AG09309 (cell line): ENCODE measurements at places on chromosomes 4 and X.

GRCh38 chr4:159429693-159430035 is 326.8 kb downstream of the RAPGEF2 start:
- no peak for DNase-seq

DNA sequence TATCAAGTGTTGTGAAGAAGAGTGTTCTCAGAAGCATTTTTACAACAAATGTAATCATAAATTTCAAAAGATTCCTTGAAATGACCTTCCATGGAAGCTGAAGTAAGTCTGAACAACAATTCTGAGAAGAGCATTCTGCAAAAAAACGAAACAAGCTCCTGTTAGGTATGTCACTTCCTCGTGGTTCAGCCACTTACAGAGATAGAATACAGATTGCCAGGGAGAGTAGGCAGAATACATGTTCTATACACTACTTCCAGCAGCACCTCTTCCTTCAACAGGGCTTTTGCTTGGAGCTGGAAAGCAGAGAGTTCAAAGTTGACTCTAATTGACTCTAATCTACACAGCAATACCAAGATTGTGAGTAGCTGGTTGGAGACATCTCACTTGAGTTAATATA is 274.5 kb downstream of the ADGRA3 start:
- no peak for DNase-seq

DNA sequence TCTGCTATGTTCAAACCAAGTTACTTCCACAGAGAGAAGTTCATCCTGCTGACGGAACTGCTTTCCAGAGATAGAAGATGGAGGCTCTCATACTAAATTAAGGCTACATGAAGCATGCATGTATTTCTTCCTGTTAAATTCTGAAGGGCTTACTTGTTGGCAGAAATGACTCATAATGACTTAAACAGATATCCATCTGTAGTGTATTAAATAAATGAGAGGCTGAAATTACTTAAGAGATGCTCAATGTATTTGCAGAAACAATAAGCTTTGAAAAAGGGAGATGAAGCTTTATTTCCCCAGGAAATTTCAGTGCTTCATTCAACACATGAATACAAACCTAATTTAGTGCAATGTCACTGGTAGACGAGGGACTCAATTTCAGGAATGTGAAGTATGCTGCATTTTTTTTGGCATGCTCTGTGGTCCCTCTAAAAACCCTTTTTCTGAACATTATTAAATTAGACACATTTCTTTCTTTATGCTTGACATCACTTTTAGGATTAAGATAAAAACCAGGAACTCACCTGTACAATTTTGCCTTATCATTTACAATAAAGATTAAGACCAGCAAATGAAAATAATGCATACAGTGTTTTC is 759.1 kb upstream of the POU3F4 start:
- no peak for DNase-seq

GRCh38 chrX:66005830-66006449 is 33.9 kb downstream of the VSIG4 start:
- no peak for DNase-seq

GRCh38 chr4:53602390-53602789 is 11.1 kb upstream of the LNX1 start:
- no peak for DNase-seq

- no peak for DNase-seq
Measured at GRCh38 chr4:121739575-121739974, 25.4 kb downstream of the SMIM43 start.

- no peak for DNase-seq
Measured at GRCh38 chrX:154519389-154519788, 3.4 kb upstream of the FAM3A start.

DNA sequence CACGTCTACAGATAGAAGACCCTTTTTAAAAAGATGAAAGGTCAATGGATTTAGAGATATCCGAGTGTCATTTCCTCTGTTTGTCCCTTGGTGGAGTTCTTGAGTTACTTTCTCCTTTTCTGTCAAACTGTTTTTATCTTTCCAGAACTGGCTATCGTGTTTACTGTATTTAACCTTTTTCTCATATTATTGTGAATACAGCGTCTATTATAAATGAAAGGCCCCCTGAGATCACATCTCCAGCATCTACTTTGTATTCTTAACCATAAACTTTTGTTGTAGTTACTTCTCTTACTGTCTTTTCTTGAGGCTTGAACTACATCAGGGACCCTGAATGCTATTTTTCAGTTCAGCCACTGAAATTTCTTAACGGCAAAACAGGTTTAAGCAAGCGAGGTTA is 4.0 kb upstream of the PCDH7 start:
- DNase-seq = no peak

GRCh38 chr4:159210975-159211374 is 108.1 kb downstream of the RAPGEF2 start:
- DNase-seq = no peak

- no peak for DNase-seq
Measured at GRCh38 chrX:66004928-66005829, 34.7 kb downstream of the VSIG4 start.

DNA sequence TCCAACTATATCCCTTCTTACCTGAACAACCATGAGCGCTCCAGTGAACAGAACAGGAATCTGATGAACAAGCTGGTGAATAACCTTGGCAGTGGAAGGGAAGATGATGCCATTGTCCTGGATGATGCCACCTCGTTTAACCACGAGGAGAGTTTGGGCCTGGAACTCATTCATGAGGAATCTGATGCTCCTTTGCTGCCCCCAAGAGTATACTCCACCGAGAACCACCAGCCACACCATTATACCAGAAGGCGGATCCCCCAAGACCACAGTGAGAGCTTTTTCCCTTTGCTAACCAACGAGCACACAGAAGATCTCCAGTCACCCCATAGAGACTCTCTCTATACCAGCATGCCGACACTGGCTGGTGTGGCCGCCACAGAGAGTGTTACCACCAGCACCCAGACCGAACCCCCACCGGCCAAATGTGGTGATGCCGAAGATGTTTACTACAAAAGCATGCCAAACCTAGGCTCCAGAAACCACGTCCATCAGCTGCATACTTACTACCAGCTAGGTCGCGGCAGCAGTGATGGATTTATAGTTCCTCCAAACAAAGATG is 870.2 kb downstream of the ADGRL3 start:
- DNase-seq = no peak

DNA sequence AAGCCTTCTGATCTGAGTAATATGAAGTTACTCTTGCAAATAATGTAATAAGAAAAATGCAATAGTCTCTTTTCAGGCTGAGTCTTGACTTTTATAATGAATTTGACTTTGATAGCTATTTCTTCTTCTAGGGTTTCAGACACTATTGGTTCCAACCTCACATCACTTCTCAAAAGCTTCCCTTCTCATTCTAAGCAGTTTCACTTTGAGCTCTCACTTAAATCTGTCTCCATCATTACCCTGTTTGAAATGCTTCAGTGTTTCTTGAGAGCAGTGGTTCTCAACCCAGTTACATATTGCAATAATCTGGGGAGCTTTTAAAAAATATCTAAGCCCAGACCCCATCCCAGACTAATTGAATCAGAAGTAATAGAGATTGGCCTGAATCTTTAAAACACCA is 40.5 kb upstream of the BMP2K start:
- DNase-seq = no peak

GRCh38 chrX:72100824-72101351 is 30.8 kb downstream of the RTL5 start:
- no peak for DNase-seq

DNA sequence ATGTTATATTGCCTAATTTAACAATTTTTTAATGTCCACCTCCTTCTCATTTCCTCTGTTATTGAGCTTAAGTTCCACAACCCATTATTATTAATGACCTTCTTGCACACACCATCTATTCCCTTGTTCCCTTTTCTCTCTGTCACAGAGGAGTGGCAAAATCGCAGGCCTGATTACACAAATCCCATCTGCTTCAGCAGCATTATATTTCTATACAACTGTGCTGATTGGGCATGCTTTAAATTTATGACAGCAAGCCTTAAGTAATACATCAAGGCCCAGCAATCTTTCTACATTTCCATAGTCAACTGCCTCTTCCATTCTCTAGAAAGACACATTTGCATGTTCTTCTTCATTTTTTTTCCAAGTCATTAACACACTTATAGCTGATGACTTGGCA is 423.8 kb downstream of the PRDM5 start:
- no peak for DNase-seq

DNA sequence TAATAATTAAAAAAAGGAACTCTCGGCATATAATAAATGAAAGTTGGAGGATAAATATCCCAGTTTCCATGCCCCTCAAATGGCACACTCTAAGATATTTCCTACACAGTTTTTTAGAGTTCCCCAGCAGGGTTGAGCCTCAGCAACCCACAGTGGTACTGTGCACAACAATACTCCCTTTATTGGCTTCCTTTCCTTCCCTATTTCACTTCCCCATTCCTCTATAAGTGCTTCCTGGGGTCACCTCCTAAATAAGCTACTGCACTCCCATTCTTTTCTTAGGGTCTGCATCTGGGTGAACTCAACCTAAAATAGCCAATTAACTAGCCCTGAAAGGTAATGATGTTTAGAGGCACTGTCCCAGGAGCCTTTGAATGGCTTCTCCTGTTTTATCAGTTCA is 76.4 kb upstream of the NHS start:
- DNase-seq = no peak

GRCh38 chr4:997375-998071 is 4.3 kb upstream of the SLC26A1 start:
- DNase-seq = no peak

DNA sequence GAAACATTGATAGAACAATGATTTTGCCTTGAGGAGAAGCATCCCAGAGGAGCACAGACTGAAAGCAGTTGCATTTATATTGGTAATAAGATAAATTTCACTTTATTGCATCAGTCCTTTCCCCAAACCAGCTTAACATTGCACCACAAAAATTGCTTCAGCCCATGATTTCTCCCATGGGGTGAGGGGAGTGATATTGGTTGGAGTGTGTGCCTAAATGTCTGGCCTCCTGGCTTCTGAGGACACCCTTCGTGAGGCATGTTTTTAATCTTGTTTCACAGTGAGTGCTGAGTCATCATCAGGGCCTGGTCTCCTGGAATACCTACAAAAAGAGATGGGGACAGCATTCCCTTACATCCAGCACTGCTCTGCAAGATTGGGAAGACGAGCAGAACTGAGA is 487.9 kb downstream of the C4orf33 start:
- DNase-seq = no peak

DNA sequence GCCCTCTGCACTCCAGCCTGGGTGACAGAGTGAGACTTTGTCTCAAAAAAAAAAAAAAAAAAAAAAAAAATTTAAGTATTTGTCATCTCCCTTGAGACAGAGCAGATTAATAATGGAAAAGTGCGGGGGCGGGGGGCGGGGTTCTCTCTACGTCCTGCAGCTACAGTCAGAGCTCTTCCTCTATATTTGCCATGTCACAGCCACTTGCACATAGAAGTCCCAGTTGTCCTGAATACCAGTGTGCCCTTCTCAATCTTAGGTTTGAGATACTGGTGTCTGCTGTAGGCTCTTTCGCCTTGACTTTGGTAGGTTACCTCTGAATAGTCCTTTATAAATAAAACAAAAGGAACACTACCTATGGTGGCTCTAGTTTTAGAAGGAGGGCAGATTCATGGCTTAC is 237.8 kb upstream of the PGRMC2 start:
- DNase-seq = no peak

DNA sequence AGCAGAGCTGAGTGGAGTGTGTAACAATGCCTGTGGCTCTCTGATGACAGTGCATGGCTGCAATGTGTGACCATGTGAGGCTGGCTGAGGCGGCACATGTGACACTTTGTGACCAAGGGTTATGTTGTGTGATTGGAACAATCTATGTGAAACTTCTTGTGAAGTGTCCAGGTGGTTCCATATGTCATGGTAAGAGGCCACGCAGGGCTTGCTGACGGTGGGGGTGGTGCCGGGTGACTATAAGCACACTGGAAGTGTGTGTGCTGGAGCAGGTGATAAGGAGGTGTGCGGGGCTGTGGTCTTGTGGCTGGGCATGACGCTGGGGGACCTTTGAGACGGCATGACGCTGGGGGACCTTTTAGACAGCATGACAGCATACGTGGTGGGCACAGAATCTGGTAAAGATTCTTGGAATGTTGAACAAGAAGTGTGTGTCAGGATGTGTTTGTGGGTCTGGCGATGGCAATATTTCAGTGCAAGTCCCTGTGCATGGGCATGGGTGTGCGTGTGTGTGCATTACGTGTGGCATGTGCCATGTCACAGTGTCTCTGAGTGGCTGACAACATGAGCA is 7.4 kb upstream of the HDAC6 start:
- DNase-seq = no peak

GRCh38 chrX:154046031-154046781 is 26.5 kb upstream of the IRAK1 start:
- peak; percentile 58 for DNase-seq

- no peak for DNase-seq
Measured at GRCh38 chrX:70672326-70672725, 227.7 kb downstream of the DLG3 start.

DNA sequence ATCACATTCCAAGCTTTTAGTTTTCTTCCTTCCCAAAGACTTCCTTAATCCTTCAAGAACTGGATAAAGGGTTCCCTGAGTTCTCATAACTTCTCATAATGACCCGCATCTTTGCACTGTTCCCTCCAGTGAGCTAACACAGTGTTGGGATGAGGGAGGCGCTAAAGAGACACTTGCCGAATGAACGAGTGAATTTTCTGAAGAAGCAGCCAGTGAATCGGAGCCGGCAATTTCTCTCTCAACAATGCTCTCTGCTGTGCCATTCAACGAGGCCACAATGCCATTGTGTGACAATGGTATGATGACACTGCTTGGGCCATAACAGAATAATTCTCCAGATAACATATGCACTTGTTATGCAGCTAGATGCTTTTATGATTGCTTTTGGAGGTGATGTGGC is 51.4 kb upstream of the ZFP42 start:
- DNase-seq = no peak

DNA sequence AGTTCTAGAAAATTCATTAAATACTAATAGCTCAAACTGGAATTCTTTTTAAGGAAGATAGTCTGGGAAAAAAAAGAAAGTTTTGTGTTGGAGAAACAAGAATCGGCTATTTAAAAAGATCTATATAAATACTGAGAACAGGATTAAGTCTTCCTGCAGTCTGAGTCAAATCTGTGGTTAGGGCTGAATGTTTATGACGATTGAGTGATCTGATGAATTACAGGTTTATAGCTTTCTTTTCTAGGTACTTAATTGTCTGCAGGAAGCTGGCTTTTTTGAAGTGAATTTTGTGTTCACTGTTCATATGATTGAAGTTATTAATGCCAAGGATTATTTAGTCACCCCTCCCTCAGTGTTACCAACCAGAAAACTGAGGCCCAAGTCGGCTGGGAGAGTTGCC is 42.2 kb downstream of the TLL1 start:
- no peak for DNase-seq

GRCh38 chr4:139655116-139655515 is 10.5 kb upstream of the MGST2 start:
- DNase-seq = peak; percentile 27

GRCh38 chr4:36278789-36279188 is 2.6 kb upstream of the DTHD1 start:
- no peak for DNase-seq
